Cerebellum (tissue), 4 donors: ENCODE measurements at places on chromosomes 2 and 18. TPM values are rescaled to one million over a fixed set of nuclear protein-coding genes. Genes with fewer than 3 reads are reported as not detected.

SLC4A5 gene
- total RNA-seq: 5.9 TPM

EVX2 gene
- total RNA-seq: 0.73 TPM

TMEM198 gene
- 13.0 TPM for total RNA-seq

VAMP5 gene
- 6.7 TPM for total RNA-seq

DNA sequence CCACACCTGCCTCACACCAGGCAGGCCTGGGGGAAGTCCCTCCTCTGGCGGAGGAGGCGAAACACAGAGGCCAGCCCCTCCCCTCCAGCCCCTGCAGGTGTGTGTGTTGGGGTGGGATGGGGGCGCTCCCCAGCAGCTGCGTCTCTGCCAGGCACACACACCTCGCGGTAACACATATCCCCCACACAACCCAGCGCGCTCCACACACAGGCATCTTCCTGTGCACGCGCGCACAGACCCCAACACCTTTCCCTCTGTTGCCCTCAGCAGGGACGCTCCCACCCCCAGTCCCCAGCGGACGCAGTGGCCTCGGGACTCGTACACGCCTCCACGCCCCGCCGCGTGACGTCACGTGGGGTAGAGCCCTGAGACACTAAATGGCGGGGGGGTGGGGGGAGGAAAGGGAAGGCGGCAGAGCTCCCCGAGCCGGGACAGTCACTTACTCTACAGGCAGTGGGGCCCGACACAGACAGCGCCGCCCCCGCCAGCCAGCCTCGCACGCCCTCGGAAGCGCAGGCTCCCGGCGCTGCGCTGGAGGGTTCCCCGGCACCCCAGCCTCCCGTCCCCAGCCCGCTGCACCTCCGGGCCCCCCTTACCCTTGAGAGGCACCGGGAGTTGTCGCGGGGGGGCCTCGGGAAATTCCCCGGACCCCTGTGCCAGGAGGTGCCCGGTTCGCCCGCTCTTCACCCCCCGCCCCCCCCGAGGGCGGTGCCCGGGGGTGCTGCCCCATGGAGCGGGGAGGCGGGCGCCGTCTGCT is at the start of gene WNT10A:
Gene WNT10A (plus strand): TSS at position 751 of the 757 bp plus-strand sequence. CDS start 144 bp downstream, outside the sequence.
- DNase-seq: no peak

PXDN gene
- total RNA-seq: 39.7 TPM

CTDSP1 gene
- 19.3 TPM for total RNA-seq

CHRND gene
- 0.18 TPM for total RNA-seq

DNA sequence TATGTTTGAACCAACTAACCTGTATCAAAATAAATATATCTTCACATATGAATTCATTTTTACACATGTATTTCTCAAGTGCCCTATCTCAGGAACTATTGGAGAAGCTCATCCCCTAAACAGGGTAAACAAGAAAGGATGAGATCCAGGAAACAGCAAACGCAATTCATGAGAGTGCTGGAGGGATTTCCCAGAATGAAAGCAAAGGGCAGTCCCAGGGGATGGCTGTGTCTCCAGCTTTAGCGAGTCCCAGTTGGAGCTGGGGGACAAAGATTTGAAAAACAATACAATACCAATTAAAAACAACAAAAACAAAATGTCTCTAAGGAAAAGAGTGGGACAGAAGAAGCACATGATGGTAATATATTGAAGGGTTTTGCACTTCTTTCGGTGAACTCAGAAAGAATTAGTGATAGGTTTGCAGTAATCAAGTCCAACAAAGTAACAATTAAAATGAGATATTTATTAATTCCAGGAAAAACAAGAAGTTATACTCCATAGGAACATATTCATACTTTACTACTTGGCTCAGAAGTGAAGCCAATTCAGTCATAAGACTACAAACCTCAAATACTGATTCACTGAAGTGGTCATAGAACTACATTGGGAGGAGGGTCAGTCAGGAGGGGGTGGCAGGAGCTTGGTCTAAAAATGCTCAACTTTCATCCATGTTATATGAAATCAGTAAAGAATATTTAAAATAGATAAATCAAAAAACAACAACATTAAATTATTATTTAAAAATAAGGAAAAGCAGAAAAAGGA is 73.1 kb upstream of the PDE1A start:
- DNase-seq: no peak

- DNase-seq: no peak
Measured at GRCh38 chr2:106061611-106062349, 132.3 kb downstream of the UXS1 start.
